GM20000 (cell line): ENCODE measurements at places on chromosomes 4 and X.

DNA sequence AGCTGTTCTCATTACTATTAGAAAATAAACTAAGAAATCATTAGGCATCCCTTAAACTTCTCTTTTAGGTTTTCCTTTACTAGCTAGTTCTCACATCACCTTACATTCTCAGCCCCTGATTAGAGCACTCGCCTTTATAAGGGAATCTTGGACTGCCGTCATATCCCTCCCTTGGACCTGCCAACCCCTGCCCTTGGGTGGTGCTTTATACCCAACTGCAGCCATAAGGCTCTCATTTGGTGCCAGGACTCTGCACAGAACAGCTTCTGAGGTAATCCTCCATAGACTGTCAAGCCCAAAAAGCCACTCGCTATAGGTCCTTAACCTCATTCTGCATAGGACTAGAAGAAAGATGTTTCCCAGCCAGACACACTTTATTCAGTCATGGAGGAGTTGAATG, 67.5 kb downstream of the NHSL2 start:
- DNase-seq, result no peak

DNA sequence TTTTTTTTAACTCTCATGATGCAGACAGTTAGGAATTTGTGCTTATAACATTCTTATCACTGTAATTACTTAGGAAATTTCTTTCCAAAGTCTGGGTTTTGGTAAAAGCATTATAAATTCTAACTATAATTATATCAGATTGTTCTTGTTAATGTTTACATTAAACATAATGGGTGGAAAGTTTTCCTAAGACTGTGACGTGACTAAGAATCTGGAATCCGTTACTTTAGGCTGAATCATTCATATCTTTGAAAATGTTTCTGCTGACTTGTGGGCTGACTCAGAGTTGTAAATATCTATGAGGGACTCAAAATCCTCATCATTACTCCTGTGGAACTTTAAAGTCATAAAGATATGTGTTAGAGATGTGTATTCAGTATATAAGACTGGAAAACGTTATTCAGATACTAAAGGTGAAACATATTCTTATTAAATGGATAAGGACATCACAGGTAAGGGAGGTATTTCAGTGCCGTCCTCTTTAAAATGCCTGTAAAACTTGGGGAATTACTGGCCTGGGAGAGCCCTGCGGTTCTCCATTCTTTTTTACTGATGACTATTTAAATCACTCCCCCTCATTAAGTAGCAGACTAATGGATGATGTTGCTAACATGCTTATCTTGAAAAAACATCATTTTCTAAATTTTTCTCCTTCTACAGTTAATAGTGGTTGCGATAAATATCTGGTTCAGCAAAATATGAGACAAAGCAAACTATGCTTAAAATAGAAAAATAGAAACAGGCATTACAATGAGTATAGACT, 159.0 kb downstream of the DCLK2 start:
- DNase-seq, result no peak

GRCh38 chr4:171629182-171629581, 184.0 kb upstream of the GALNTL6 start:
- peak; percentile 16 for DNase-seq

DNA sequence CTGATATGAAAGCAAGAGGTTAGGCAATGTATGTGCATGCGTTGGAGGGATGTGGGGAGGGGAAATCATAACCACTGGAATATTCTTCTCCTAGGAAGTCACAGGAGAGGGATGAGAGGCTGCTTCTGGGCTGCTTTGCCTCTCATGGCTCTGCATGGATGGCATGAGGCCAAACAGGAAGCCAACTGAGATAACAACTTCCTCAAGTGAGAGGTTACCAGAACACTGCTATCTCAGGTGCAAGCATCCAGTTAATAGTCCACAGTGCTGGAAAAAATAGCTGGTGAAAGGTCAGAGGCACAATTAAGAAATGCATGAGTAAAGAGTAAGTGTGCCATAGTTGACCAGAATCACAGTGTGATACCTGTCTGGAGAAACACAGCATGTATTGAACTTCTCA, 113.3 kb downstream of the ELOVL6 start:
- no peak for DNase-seq

DNA sequence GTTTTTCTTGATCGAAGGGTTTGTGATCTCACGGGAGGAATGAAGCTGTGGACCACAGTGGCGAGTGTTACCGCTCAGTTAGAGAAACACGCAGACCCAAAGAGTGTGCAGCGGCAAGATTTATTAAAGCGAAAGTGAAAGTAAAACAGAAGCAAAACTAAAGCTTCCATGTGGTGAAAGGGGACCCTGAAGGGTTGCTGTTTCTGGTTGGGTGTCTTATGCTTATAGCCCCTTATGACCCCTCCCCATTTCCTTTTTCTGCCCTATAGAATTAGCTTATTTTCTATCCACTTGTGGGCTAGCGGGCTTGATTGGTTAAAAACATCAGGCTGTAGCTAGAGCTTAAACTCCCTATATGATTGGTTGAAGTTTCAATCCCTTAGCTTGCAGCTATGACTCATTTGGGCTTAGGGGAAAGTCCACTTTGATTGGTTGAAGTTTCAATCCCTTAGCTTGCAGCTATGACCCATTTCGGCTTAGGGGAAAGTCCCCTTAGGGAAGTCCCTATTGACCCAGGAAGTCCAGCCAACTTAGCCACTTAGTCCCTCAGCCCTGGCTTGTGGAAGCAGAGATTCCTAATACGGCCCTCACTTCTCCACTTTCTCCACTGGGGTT, 171.2 kb upstream of the NWD2 start:
- DNase-seq, result no peak

DNA sequence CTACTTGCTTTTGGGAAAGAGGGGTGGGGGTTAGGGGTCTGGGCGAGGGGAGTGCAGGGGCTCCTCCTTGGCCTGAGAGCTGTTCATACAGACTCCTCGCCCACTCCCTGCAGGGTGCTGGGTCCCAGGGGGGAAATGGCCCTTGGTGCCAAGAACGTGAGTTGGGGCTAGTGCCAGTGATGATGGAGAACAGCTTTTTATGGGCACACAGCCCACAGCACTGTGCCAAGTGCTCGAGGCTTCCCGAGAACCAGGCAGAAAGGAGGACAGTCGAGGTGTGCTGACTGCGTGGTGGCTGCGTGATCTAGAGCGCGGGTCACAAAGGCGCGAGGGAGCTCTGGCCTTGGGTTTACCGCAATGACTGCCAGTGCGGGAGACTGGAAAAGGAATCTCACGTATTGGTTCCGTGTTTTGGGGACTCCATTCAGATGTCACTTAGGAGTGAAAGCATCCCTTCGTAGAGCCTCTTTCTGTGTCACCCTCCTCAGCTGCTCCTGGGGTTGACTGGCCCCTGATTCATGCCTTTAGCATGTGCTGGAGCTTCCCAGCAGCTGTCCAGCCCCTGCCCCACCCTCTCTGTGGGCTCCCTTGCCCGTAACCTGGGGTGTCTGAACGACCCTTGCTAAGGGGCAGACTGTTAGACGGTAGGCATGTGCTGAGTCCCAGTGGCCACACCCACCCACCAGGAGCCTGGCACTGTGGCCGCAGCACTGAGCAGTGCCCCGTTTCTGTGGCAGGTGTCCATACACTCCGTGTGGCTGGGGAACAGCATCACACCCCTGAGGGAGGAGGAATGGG, 20.9 kb upstream of the MSANTD1 start:
- DNase-seq, result no peak

DNA sequence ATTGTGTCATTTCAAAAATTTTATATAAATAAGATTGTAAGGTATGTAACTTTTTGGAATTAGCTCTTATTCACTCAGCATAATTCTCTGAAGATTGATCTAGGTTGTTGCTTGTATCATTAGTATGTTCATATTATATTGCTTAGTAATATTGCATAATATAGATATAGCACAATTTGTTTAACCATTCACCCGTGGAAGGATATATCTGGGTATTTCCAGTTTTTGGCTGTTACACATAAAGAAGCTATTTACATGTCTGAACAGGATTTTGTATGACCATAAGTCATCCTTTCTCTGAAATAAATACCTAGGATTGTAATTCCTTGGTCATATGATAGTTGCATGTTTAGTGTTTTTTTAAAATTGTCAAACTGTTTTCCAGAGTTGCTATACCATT, 82.5 kb downstream of the CPEB2 start:
- DNase-seq, result no peak

GRCh38 chr4:8779490-8779932, 92.1 kb downstream of the HMX1 start:
- DNase-seq, result no peak

DNA sequence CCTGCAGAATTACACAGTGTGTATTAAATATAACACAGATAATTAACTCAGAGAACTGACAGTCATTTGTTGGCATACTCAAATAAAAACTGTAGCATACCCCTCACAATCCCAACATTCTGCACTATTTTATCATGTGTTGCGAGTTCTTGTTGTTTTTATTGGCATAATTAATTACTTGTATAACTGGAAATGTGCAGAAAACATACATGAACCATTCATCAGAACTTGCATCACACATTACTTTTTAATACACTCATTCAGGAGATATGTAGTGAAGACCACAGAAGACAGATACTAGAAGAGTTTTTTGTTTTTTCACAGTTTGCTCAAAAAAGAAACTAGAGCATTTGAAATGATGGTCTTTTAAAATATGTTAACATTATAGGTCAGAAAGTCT, 74.6 kb upstream of the NEIL3 start:
- DNase-seq, result no peak

DNA sequence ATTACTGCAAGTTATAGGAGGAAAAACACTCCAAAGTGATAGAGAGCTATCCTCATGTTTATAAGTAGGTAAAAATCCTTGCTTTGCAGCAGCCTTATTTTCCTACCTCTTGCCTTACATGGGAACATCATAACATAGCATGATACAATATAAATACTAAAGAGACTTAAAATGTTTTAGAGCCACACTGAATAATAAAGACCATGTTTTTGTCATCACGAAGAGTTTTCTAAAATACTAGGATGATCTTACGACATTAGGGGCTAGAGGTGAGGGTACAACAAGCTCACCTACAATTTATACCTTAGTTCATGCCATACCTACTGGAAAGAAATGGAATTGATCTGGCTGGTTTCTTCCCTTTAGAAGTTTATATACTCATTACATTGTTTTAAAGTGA, 184.8 kb downstream of the FBXW7 start:
- no peak for DNase-seq

GRCh38 chr4:54958236-54958635, 167.2 kb downstream of the KDR start:
- DNase-seq, result no peak

DNA sequence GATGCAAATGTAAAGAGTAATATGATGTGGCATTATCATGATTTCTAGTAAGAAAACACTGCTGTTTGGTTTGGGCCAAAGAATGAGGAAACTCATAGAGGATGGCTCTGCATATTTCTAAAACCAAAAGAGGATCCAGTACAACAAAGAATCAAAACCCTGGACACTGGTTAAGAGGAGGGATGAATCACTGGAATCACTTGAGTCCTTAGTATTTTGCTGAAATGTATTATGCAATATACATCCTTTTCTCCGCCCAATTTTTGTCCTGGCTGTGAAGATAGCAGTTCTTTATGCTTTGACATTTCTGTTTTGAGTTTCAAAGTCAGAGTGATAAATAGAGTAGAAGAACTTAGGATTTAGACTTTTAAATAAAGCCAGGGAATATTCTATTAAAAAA, 345.9 kb downstream of the PACRGL start:
- DNase-seq, result no peak
